NCI-H1417 (cell line): ENCODE measurements at places on chromosomes 1 and 21.

DNA sequence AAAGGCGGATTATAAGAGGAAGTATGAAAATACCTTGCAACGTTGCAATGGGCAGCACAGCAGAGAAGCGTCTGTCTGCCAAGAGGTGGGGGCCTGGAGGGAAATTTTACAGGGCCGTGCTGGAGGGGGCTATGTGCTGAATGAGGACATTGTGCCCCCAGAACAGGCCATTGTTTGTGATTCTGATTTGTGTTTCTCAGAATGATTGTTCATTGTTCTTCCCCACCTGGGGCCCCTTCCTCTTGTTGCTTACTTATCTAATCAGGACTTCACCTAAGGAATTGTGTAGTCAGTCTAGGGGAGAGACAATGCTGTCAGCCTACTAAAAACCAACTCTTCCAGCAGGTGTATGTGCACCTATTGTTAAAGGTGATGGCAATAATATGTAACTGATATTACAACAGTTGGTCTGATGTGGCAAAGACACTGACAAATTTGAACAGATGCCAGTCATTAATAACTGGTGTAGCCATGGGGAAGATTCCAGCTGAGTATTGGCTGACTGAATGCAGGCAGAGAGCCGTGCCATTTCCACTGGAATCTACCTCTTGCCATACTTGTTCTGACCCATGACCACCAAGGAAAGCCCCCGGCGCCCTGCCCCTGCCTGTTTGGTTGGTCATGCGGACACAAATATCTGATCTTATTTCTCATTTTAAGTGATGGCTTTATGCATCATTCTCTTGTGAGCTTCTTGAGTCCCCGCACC lies 45.2 kb upstream of the PSEN2 start:
- DNase-seq, result no peak

GRCh38 chr21:19130379-19131028 lies 726.9 kb upstream of the TMPRSS15 start:
- DNase-seq, result no peak

GRCh38 chr1:205058853-205059252 lies 15.8 kb downstream of the CNTN2 start:
- no peak for DNase-seq

- no peak for DNase-seq
Measured at GRCh38 chr1:25795946-25796810, 3.8 kb upstream of the SELENON start.

DNA sequence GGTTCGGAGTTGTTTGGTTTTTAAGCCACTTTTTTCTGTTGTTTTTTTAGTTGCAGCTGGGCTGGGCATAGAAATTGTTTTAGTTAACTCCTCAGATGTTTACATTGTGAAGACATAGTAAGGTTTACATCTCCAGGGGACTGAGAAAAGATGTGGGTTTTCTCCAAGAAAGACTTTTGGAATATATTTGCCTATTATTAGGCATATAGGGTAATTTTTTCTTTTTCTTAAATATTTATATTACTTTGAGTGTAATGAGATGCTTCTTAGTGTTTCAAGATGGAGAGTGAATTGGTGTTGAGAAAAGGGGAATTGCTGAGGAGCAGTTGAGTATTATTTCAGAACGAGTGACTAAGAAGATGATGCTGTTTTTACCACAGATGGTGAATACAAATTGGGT lies 26.6 kb upstream of the PIGK start:
- DNase-seq, result no peak
